ENCODE measurements at places on chromosomes 7 and 10.
A peak's percentile ranks its signal among the peaks of the same experiment; 100 is the strongest.

DNA sequence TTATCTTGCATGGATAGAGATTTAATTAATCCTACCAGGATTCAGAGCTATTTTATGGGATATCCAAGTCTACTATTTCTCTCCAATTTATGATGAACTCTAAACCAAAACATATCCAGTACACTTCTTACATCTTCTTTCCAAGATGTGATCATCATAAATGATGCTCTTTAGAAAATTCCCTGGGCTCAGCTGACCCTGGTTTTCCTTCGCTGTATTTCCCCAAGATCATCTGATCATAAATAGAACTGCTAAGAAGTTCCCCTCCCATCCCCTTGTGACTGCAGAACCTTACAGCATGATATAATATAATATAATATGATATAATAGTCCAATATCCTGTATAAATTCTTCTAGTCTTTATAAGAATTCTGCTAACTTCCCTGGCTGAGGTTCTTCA lies 114.6 kb upstream of the LYZL2 start:
- DNase-seq: no peak

DNA sequence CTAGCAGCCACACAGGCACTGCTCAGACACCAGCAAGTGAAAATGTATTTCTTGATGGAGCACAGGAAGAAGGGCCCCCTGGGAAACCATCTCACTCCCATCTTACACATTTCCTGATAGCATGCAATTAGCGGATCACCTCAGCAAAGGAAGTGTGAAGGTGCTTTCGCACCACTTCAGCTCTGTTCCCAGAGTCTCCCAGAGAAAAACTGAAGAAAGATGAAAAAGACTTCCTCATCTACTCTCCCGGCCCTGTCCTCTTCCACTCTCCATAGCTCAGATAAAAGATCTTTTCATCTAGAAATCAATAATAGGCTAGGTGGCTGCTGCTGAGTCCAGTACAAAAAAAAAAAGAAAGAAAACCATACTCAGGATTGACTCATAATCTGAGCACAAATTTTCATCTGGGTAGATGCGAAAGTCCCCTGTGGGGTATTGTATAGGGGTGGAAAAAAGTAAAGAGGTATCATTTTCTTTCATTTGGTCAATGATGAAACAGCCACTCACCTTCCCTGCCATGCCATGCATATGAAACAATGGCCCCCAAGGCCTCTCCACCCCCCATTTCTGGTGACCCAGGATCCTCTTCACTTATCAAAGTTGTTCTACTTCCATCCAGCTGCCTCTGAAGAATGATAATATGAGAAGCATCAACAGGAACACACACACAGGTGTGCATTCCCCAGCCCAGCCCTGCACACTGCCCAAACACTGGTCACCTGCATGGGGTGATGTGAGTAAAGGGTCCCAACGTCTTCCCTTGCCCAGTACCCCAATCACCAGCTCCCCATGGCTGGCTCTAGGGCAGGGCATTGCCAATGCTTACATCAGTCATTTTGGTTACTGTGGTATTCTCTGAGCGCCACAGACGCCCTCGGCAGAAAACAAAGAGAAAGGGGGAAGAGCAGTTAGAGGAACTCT lies 48.8 kb upstream of the DGKI start:
- no peak for DNase-seq

DNA sequence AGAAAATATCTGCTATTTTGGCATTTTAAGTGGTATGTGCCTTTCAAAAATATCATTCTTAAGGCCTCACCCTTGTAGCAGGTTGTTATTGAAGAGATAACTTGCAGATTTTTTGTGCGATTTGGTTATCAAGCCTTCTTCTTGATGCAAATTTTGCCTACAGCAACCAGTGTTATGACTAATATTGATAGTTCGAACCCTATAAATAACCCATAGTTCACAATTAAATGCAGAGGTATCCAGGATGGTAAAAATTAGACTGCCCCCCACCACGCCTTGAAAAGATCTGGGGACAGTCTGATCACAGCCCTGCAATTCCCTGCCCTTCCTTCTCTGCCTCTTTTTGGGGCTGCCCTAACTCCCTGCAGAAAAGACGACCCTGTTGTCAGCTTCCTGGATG lies 28.4 kb upstream of the RAPGEF5 start:
- no peak for DNase-seq

- no peak for DNase-seq
These were observed 13.2 kb upstream of the IFRD1 start for GRCh38 chr7:112437072-112437471.

DNA sequence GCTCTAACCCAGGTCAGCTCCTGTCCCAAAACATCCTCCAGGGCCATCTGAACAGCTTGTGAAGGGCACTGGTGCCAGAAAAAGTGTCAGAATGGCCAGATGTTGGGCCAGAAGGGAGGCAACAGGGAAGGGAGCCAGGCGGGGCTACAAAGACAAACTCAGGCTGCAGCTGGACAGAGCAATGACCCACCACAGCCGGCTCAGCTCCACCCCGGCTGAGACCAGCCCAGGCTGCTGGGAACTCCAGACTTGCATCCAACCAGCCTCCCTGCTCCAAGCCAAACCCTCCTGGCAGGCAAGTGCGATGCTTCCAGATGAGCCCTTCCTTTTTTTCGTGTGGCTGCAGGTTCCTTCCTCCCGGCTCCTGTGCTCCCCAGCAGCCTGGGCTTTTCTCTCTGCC lies 466.9 kb downstream of the PTPRN2 start:
- DNase-seq: no peak

- DNase-seq: no peak
These were observed 33.5 kb upstream of the VPS41 start for GRCh38 chr7:38942431-38943051.

GRCh38 chr10:77441353-77442166 lies 196.0 kb downstream of the KCNMA1 start:
- DNase-seq: no peak

DNA sequence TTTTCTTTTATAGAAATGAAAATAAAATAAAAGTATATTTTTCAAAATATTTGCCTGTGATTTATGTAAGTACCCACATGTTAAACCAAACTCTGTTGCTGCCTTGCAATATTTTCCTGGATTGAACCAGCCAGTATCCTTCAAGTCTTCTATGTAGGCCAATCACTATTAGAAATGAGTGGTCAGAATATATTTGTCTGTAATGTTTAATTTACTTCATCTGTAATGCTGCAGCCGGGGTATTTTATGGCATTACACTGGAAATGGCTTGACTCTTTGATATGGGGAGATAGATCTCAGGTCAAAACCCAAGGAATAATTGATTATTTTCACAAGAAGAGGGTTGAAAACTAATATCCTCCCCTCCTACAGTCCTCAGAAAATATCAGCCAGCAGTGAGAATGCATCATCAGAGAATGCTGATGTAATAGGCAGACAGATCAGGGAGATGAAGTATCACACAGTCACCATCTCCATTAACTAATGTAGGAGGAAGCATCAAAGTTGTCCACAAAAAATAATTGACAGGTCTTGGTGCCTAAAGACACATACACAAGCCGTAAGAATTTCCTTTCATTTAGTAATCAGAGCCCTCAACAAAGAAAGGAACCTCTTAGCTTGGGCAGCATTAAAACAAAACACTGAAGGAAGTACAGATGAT lies 82.5 kb downstream of the VWDE start:
- DNase-seq: no peak

- DNase-seq: peak; percentile 90
These were observed at the start of gene EIF3A for GRCh38 chr10:119080521-119081259. EIF3A (minus strand) TSS chr10:119080817; CDS start chr10:119080676, 141 bp downstream.

DNA sequence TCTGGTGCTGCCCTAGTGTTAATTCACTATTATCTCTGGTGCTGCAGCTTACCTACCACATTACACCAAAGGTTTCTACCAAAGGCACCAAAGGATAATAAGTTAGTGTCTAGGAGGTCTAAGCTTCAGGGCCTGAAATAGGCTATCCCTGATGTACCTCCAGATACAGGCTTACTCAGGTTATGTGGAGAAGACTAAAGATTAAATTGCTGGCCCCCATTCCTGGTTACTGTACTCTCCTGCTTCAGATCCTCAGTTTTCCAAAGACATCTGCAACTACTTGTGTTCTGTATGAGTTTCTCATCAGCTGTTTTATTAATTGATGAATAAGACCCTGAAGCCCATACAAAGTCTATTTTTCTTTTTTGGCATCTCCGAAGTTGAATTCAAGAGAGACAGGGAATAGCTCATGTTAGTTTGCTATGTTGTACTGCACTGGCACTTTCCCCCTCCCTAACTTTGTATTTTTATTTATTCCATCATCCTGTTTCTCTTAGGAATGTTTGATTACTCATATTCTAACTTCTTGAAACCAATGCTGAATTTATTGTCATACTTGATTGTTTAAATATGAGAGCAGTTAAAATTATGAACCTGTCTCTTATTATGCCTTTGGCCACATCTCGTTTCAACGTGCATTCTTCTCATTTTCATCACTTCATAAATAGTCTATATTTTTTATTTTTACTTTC lies 85.9 kb downstream of the PON1 start:
- no peak for DNase-seq

GRCh38 chr7:127907110-127908040 lies 123.9 kb downstream of the LRRC4 start:
- no peak for DNase-seq

GRCh38 chr7:38368191-38368605 lies 94.8 kb upstream of the TARP start:
- peak; percentile 44 for DNase-seq

GRCh38 chr10:113447278-113447677 lies 105.6 kb upstream of the HABP2 start:
- no peak for DNase-seq

DNA sequence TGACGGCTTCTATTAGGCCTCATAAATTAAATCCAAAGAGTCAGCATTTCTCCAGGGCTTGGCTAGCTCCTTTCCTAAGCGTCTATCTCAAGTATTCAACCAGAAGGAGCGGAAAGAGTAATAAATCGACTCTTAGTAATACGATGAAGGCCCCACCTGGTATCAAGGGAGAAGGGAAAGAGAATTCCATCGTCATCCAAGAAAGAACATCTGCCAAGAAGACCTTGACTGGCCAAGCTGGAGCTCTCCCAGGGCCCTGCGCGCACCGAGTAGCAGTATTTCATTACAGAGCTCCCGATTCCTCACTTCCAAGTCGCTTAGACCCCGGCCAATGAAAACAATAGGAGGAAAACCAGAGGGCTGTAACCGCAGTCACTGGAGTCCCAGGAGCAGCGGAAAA lies 178.0 kb upstream of the FRMD4A start:
- no peak for DNase-seq

DNA sequence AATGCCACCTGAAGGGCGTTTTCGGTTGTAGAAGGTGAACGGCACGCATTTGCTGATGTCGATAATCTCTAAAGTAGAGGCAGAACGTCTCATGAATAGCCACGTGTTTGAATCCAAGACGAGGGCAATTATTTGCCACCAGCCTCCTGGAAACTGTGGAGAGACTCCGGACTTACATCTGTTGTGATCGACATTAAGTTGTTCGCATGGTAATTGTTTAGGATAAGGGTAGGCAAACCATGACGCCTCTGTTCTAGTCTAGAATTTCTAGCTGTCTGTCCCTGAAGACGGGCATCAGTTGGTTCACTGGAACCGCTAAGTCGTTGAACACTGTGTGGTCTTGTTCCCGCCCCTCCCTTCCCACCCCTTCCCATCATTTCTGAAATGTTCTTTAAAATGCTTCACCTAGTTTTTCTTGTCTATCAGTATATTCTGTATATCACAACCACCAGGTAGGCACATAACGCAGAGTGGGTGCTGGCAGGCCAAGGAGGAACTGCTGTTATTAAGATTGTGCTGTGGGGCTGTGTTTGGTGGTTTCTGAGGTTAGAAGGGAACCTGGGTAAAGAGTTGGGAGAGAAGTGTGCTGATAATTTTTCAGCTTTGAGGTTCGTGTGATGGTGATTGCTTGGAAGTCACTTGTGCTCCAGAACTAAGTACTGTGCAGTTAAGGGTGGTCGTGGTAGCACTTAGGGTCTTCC lies 1.2 kb downstream of the UBE3C start:
- DNase-seq: no peak

- no peak for DNase-seq
These were observed 27.7 kb downstream of the RNF32 start for GRCh38 chr7:156668130-156668741.

GRCh38 chr7:107746006-107746405 lies 2.1 kb downstream of the CBLL1 start:
- DNase-seq: no peak

DNA sequence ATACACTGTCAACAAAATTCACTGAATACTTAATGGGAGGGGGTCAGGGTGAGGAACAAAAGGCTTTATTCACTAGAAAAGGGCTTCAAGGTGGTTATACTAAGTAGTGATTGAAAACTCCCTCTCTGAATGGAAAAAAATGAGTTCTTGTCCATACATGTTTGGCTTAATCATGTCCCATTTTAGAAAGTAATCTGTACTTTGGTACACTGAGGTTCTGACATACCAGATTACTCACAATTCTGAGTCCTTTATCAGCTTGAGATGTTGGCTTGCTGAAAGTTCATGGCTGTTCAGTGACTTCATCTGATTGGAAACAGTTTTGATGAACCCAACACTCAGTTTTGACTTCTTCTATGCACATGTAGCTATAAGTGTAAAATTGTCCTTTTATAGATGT lies 12.8 kb upstream of the NOBOX start:
- DNase-seq: no peak

Data from activated T-helper 1 cell treated with anti-CD3 and anti-CD28 coated beads, Interleukin-2, amount 50 U/mL, for 16 hours (primary cell).